Spleen (tissue), 13 donors: ENCODE measurements at places on chromosomes 3 and 15. TPM values are rescaled to one million over a fixed set of nuclear protein-coding genes. Genes with fewer than 3 reads are reported as not detected.

- DNase-seq = no peak
These were observed 11.5 kb downstream of the NUDT16 start for GRCh38 chr3:131393051-131393450.

DNA sequence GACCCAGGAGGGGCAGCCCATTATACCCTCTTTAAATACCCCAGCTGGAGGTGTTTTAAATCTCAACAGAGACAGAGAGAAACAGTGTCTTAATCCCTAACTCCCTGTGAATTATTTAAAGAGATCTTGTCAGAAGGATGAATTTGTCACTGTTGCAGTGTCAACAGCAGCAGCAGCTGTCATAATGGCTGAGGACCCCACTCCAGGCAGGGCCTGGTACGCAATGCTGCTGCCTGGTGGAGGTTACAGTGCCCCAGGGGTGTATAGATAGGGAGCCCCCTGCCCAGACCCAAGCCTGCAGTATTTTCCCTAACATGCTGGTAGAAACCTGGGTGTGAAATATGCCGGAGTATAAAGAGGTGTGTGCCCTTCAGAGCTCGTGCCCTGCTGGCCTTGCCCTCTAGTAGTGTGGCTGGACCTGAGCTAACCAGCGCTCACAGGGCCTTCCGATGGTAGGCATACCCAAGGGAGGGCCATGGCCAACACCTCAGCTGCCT, 143.0 kb downstream of the EPHB1 start:
- DNase-seq = no peak

EXOSC7 gene
- total RNA-seq = 33.2 TPM

CFAP100 gene
- total RNA-seq = not detected

GRCh38 chr3:120894316-120895057, 13.5 kb upstream of the STXBP5L start:
- no peak for DNase-seq

FAM43A gene
- total RNA-seq = 74.0 TPM

GRCh38 chr3:129524081-129524480, 4.4 kb upstream of the RHO start:
- no peak for DNase-seq

GRCh38 chr3:31533169-31534064, 692 bp downstream of the STT3B start:
- DNase-seq = peak; percentile 94

SH2D7 gene
- total RNA-seq = not detected

- DNase-seq = no peak
These were observed 141.6 kb downstream of the EFHB start for GRCh38 chr3:19792388-19792787.

DNA sequence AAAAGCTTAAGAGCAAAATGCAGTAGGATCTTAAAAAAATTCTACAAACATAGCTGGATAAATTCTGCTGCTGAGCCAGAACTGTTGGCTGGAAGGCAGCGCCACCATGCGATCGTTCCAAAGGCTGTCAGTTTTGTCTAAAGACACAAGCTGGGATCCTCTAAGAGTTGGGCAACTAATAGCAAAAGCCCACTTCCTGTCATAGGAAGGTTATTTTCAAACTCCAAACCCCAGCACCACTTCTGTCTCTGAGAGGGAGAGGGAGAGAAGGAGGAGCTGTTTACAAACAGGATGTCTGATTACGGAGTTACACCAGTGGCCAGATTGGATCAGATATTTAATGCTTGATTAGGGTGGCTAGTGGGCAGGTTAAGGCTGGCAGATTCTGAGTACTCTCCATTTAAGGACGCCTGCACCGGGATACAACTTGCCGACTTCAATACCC, 44.0 kb downstream of the EIF4E3 start:
- no peak for DNase-seq

ZNF592 gene
- 32.1 TPM for total RNA-seq

- no peak for DNase-seq
These were observed 114.3 kb downstream of the TGFBR2 start for GRCh38 chr3:30720586-30721313.

FAM174B gene
- total RNA-seq = 7.4 TPM

DNA sequence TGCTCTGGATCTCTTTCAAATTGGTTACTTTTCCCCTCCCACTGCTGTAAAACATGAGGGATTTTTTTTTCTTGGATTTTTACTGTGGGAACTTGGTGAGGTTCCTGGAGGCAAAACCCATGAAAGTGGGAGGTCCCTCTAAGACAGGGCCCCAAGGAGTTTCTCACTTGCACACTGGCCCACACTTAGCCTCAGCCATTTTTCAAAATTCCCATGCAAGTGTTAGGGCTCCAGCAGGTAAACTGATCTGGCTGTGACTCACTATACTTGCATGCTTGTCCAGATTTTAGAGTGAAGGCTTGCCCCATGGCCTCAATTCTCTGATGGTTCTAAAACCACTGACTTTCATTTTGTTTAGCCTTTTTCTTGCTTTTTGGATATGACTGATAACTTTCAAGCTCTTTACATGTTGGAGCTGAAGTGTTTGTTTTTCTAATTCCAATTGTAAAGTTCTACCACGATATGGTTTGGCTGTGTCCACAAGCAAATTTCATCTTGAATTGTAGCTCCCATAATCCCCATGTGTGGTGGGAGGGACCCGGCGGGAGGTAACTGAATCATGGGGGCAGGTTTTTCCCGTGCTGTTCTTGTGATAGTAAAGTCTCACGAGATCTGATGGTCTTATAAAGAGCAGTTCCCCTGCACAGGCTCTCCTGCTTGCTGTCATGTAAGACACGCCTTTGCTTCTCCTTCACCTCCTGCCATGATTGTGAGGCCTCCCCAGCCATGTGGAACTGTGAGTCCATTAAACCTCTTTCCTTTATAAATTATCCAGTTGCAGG, 37.7 kb downstream of the MCCC1 start:
- DNase-seq = no peak

DNA sequence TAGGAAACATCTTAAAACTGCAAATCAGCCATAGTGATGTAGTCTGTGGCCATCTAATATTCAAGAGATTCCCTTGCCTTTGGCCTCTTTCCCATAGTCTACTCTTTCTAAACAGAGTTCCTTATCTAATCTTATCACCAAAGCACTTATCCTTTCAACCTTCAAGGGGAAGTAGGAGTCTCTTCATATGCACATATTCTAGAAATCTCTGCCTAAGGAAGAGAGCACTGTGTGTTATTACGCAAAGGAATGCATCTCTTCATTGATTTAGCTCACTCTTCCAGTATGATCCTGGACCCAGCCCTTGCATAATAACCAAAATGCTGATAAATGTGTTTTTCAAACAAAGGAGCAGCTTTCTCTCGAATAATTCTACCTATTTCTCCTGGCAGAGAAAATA, 253.7 kb upstream of the TPRG1 start:
- DNase-seq = no peak

GRCh38 chr15:31537770-31538592, 211.3 kb downstream of the KLF13 start:
- no peak for DNase-seq

- DNase-seq = no peak
These were observed 6.1 kb downstream of the OSBPL10 start for GRCh38 chr3:31974964-31975363.

GRCh38 chr3:42778644-42779043, 5.6 kb upstream of the CCDC13 start:
- no peak for DNase-seq

GRCh38 chr3:88141458-88142083, 8.2 kb upstream of the C3orf38 start:
- DNase-seq = no peak

GRCh38 chr3:147572970-147573340, 163.8 kb downstream of the ZIC1 start:
- DNase-seq = no peak

DNA sequence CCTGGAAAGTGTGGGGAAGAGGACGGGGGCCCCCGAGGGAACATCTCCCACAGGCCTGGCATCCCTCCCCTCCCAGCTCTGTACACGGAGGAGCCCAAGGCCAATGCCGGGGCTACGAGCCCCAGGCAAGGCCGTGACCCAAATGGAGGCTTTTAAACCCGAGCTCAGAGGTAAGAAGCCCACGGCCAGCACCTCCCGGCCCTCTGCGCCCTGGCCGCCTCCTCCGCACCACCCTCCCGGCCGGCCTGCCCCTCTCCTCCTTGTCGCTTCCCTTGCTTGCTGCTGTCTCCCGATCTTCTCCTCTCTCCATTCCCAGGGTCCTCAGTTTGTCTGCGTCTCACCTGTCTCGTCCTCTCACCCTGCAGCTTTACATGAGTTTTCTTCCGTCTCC, 1.3 kb downstream of the MUC4 start:
- peak; percentile 54 for DNase-seq

- peak; percentile 77 for DNase-seq
These were observed at the start of gene LTF for GRCh38 chr3:46464326-46465195. TSS of gene LTF (minus strand) at chr3:46464905. CDS start at chr3:46464867, 38 bp downstream.

DNA sequence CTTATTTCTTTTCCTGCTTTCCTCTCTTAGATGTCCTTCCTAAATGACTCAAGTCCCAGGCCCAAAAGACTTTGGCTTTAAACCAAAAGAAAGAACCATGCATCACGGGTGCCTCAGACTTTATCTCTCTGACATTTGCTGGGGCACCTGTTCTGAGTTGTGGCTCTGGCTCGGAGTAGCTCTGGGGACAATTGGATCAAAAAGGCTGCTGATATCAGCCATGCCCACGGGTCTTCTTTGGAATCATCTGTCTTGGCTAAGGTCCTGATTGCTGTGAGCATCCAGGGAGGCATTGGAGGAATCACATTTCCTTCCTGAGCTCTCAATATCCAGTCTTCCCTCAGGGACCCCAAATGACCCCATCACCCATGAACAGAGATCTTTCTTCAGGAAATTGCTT, 59.9 kb downstream of the CLSTN2 start:
- no peak for DNase-seq

- DNase-seq = no peak
These were observed 4.6 kb upstream of the SMCO1 start for GRCh38 chr3:196519718-196520082.

GRCh38 chr3:66604481-66604880, 103.7 kb upstream of the LRIG1 start:
- DNase-seq = no peak

DNA sequence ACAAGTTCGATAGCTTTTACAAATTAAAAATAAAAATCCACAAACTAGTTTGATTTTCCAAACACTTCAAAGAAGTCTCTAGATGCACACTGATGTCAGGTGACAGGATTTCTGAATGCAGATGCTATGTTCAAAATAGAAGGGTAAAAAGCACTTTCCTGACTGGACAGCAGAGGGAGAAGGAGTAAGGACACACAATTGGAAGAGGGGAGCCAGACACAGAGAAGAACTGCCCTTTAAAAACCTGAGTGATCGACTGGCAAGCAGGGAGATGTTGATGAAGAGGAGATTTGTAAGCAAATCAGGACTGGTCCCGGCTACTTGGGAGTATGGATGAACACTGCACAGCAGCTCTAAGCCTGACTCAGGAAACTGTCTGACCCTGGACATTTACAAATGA, 612.8 kb downstream of the MAGI1 start:
- no peak for DNase-seq

MAP1A gene
- total RNA-seq = 2.9 TPM

GRCh38 chr3:140571836-140572235, 106.0 kb upstream of the TRIM42 start:
- no peak for DNase-seq

EAF2 gene
- 33.6 TPM for total RNA-seq

PEX5L gene
- total RNA-seq = 0.55 TPM

GRCh38 chr3:187833799-187834578, 88.7 kb upstream of the BCL6 start:
- DNase-seq = no peak

DNA sequence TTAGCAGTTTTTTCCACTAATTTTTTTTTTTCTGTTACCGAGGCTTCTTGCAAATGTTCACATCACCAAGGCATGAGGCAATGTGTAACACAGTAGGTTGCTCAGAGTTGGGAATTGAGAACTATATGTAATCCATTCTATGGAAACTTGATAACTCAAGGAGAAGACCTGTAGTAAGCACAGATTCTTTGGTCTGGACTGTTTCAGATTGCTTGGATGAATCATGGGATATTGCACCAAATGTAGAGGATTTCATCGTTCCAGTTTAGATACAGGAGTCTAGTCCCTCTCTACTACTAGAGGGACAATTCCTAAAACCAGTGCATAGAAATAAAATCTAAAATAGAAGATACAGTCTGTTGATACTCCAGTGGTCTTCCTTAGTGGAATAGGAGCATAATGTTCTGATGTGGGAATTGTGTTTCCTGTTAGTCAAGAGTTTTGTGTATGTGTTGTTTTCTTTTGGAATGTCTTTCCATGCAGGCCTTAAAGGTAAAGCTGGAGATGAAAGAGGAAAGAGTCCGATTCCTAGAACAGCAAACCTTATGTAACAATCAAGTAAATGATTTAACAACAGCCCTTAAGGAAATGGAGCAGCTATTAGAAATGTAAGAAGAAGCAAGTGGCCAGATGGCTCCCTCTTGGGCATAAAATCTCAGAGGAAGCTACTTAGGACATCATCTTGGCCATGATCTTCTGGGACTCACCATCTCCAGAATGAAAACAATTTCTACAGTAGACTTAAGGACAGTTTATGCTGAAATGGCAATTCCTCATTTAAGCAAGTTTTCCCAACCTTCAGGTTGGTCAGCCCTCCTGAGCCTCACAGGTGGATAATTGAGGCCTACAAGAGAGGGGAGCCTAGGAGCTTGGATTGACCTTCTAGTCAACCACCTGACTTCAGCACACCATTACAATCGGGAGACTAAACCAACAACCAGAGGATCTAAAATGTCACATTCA, 10.7 kb downstream of the KNSTRN start:
- DNase-seq = no peak

DNA sequence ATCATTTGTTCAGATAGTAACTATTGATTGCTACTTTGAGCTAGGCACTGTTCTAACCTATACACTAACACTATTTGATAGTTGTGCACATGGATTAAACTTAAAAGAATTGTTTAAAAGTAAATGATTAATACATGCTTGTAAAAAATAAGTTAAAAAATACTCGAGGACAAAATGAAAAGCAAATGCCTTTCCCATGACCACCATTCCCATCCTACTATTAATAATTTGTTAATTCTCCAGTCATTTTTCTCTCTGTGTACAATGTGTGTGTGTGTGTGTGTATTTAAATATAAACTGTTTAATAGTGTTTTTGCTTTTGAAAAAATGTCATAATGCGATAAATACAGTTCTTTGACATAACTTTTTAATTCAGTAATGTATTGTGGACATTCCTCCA, 78.7 kb upstream of the KCNMB2 start:
- DNase-seq = no peak

STRIT1 gene
- total RNA-seq = not detected

GRCh38 chr3:12884790-12885582, 43.6 kb upstream of the RPL32 start:
- DNase-seq = peak; percentile 73

KLHL40 gene
- not detected for total RNA-seq

GRCh38 chr3:129688271-129688895, 81.9 kb upstream of the PLXND1 start:
- no peak for DNase-seq

USP13 gene
- total RNA-seq = 8.5 TPM

LARP6 gene
- total RNA-seq = 0.94 TPM

RAB27A gene
- 33.4 TPM for total RNA-seq

GRCh38 chr15:37107071-37107743, 6.9 kb upstream of the MEIS2 start:
- no peak for DNase-seq

DNA sequence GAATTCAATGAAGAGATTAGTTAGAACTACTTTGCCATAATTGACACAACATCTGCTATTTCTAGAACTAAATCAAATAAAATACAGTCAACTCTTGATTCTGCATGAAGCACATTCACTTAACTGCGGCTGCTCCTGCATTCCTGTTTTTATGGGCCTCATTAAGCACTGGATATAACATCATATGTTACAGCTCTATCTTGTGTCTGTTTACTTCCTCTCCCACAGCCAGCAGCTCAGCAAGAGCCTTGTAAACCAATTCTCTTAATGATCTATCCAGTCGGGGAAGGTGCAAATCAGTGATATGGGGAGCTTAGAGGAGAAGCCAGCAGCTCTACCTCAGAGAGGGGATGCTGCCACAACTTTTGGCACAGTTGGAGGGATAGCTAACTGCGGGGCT, 329.2 kb downstream of the ARRDC4 start:
- no peak for DNase-seq
